ENCODE measurements at places on chromosomes 2 and 18.

- no peak for DNase-seq
Observed at GRCh38 chr18:55248495-55248894, 289.2 kb upstream of the CCDC68 start.

- no peak for DNase-seq
Observed at GRCh38 chr18:46675112-46675511, 18.1 kb upstream of the LOXHD1 start.

GRCh38 chr2:234245945-234246344, 195.4 kb downstream of the SPP2 start:
- DNase-seq: no peak

GRCh38 chr2:191014653-191015020, 666 bp upstream of the STAT1 start:
- DNase-seq: no peak

DNA sequence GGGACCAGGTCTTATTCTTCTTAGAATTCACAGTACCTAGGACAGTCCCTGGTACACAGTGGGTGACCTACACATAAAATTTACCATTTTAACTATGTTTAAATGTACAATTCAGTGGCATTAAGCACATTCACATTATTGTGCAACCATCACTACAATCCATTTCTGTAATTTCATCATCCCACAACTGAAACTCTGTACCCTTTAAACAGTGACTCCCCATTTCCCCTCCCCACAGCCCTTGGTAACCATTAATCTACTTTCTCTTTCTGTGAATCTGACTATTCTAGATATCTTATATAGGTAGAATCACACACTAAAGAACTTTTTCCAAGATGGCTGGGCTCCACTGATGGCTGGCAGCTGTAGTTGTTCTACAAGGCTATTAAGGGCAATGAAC, 41.6 kb downstream of the GFPT1 start:
- DNase-seq: no peak

DNA sequence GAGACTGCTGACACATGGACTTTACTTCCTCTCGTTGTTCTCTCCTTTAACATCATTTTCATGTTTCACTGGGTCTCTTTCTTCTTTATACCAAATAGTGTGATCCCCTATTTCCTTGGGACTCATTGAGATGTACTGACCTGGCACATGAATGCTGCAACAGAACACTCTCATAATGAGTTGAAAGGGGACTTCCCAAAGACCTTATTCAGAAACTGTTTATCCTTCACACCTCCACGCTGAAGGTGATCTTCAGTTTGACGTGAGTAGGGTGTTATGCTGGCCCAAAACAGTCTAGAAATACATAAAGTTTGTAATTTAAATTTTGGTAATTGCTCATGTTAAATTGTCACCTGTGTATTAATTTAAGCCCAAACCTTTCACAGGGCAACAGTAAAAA, 1096.8 kb upstream of the GYPC start:
- DNase-seq: no peak

Data from activated CD4-positive, alpha-beta T cell treated with anti-CD3 and anti-CD28 coated beads, Interleukin-2, amount 50 U/mL, for 4 hours (primary cell).